Posterior vena cava (tissue), 2 donors: ENCODE measurements at places on chromosomes 7 and 10.

- DNase-seq: no peak
These were observed 134.4 kb downstream of the SH3PXD2A start for GRCh38 chr10:103720964-103721335.

- DNase-seq: no peak
These were observed 155.9 kb upstream of the SLC13A1 start for GRCh38 chr7:123355576-123356190.

- no peak for DNase-seq
These were observed 11.0 kb downstream of the MAT1A start for GRCh38 chr10:80278480-80278879.

DNA sequence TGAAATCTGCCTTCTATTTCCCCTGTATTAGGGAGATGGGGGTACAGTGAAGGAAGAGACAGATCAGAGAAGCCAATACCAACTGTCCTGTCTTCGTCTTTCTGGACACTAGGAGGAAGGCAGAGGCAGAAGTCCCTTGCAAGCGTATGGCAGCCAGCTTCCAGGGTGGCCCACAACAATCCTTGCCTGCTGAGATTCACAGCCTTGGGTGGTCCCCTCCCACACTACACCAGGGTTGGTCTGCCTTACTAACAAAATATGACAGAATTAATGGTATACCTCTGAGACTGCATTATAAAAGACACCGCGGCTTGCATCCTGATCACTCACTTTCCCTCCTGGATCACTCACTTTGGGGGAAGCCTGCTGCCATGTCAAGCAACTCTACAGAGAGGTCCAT lies 90.4 kb downstream of the IDE start:
- no peak for DNase-seq

GRCh38 chr7:9621927-9622326 lies 1188.5 kb downstream of the NXPH1 start:
- no peak for DNase-seq

DNA sequence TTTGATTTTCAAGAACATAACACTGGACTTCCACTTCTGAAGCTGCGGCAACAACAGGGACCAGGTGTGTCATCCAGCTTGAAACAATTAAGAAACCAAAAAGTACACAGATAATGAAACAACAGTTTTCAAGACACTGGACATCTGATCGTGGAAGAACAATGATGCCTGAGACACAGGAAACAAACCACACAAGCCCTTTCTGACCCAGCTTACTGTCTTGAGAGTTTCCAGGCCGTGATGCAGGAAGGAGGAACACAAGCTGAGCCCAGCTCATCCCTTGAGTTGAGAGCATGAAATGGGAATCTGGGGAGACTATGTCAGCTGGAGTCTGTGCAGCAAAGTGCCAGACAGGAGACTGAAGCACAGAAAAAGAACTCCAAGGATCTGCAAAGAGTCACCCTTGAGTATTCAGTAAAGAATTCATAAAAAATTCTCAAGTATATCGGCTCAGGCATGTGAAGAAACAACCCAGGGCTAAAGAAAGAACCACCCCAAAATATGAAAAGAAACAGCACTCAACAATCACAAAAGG lies 91.6 kb downstream of the RNF32 start:
- no peak for DNase-seq

- DNase-seq: no peak
These were observed 125.8 kb downstream of the DOCK4 start for GRCh38 chr7:112080441-112080840.

DNA sequence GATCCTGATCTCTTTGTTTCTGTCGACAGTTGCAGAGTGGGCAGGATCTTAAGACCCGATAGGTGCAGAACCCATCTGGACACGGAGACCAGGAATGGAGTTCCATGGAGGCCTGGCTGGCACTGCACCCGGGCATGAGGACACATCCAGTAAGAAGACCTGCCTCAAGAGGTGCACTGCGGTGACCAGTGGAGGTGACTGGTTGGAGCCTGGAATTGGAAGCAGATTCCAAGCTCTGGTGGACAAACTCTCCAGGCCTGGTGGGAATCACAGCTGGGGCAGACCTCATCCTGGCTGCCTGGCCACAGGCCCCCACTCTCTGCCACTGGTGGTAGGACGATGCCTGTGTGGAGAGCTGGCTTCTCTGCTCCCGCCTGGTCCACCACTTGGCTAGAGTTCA lies 31.0 kb downstream of the ZNF775 start:
- no peak for DNase-seq

- DNase-seq: no peak
These were observed 9.9 kb downstream of the HABP2 start for GRCh38 chr10:113562704-113563103.

DNA sequence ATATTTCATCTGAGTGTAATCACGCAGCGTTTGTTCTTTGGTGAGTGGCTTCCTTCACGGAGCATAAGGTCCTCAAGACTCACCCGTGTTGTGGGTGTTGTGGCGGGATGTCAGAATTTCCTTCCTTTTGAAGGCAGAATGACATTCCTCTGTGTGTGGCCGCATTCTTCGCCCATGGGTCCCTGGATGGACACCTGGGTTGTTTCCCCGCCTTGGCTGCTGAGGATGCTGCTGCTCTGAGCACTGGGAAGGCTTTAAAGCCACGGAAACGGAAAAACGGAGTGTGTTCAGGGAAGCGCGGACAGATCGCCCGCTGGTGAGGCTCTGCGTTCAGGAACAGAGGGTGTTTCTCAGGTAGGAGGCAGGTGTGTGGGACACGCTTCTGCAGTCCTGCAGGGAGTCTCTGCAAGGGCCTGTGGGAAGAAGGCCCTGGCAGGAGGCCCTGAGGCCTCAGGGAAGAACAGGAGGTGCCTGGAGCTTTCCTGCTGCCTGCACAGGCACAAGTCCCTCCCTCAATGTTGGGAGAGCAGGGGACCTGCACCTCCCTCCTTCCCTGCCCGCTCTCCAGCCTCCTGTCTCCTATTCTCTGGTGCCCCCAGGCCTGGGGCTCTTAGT lies 35.7 kb upstream of the SHH start:
- peak; percentile 55 for DNase-seq

- DNase-seq: no peak
These were observed 71.9 kb downstream of the FAM13C start for GRCh38 chr10:59290448-59290847.

- DNase-seq: no peak
These were observed 86.9 kb downstream of the EXOC4 start for GRCh38 chr7:133339772-133340171.

GRCh38 chr10:130180416-130180815 lies 44.2 kb downstream of the GLRX3 start:
- no peak for DNase-seq

DNA sequence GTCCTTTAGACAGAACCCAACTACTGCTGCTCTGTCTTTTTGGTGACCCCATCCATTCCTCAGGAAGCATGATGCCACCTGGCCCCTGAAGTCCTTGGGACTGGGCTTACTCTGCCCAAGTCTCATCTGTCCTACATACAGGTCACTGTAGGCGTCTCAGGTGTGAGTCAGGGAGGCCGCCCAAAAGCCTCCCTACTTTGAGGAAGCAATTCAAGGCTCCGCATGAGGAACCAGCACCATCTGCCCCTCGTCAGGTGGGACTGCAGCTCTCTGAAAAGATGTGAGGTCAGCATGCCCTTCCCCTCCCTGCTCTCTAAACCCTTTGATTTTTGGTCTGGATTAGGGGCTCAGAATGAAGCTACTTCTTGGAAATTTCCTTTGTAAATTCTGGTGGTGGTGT lies 354.8 kb downstream of the CXCL12 start:
- DNase-seq: no peak

GRCh38 chr10:25508112-25508815 lies 333.5 kb downstream of the GPR158 start:
- DNase-seq: no peak

DNA sequence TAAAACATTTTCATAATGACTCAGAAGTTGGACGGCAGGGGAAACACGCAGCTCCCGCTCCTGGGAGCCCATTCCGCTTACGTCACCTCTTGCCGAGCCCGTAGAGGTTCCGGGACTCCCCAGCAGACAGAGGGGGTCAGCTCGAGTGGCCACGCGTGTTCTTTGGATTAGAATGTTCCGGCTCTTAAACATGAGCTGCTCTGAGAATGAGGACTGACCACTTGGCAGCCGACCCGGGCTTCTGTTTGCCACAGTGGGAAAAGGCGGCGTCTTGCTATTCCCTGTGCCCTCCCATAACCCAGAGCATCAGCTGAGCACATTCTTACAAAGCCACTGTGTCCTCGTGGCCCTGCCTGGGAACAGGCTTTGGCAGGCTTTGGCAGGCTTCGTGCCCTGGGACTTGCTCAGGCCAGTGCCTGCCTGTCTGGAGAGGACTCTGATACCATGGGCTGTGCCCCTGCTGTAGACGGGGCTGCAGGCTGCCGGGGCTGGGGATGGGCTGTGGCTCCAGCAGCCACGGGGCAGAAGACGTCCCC lies 40.1 kb downstream of the PFKP start:
- peak; percentile 95 for DNase-seq

DNA sequence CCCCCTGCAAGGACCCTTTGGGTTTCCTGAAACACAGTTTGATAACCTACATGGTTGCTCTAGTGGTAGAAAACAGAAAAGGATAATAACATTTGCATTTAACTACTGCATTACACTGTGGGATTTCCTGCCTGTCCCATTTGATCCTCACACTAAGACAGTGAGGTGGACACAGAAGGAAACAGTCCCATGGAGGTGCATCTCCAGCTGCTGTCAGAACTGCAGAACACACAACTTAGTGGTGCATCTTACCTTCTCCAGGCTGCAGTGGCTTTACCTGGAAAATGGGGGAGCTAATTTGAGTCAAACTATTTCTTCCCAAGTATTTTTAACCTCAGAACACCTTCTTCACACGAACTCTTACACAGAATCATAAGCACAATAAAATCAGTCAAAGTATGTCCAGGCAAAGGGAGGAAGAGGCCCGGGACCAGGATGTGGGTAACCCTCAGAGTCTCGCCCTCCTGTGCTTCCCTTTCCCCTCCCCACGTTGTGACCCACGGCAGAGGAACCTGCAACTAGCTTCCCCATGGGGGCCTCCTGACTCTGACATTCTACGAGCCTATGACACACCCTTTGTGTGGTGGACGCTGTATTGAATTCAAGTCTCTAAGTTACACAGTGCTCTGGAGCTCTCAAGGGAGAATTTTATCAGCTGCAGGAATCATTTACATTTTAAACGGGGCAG lies 33.7 kb downstream of the SCRN1 start:
- no peak for DNase-seq

GRCh38 chr10:49141541-49142332 lies 7.9 kb upstream of the FAM170B start:
- DNase-seq: no peak

DNA sequence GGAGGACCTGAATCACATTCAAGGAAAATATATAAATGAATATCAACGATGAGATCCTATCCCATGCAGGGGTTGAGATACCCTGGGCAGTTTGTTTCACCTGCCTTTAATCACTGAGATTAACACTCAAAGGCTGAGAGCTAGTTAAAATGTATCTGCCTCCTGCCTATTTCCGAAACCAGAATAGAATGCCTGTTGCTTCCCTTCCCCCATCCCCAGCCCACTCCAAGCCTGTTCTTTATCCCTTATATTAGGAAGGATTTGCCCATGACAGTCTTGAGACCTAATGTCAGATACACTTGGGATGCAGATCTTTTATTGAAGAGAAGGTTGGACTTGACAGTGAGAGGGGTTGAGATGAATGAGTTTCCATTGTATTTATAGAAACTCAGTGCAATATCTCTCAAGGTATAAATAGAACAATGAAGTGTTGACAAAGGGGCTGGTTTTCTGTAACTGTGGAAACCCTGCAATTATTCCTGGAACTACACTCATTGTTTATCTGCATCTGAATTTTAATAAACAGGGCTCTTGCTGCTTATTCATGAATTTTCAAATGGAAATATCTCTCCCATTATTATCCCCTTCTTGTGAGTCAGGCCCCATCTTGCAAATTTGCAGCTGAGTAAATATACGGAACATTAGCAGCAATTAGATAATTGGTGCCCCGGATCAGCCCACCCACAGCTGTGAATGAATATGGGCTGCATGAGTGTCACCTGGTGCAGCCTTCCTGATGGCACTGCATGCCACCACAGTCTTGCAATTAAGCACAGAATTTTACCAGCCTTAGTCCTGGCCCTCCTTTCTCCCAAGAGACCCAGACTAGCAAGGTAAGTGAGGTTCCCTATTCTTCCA lies 66.7 kb downstream of the SORCS3 start:
- no peak for DNase-seq

GRCh38 chr7:131488361-131488760 lies 68.1 kb downstream of the PODXL start:
- DNase-seq: no peak

DNA sequence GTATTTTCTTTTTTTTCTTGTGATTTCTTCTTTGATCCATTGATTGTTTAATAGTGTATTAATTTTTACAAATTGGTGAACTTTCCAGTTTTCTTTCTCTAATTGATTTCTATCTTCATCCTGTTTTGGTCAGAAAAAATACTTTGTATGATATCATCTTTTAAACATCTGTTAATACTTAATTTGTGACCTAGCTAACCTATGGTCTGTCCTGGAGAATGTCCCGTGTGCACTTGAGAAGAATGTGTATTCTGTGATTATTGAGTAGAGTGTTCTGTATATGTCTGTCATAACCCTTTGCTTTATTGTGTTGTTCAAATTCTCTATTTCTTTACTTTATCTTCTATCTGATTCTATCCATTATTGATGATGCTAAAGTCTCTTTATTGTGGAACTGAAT lies 65.8 kb upstream of the ZEB1 start:
- no peak for DNase-seq

GRCh38 chr10:73262105-73262730 lies 9.8 kb upstream of the MRPS16 start:
- no peak for DNase-seq

DNA sequence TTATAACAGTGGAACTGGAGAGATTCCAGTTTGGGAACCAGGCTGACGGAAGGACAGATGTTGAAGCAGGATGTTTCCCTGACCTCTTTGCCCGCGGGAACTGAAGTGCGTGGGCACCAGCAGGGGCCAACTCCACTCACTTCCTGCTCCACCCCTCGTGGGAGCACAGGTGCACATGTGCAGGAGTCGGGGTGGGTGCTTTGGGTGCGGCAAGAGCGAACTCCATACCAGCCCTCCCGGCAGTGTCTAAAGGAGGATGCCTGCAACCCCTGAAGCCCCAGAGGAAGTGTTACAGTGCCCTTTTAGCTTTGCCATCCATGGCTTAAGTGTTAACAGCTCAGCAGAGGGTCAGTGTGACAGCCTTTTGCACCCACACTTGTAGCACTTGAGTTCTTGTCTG lies 27.4 kb upstream of the UBE3C start:
- DNase-seq: peak; percentile 58

DNA sequence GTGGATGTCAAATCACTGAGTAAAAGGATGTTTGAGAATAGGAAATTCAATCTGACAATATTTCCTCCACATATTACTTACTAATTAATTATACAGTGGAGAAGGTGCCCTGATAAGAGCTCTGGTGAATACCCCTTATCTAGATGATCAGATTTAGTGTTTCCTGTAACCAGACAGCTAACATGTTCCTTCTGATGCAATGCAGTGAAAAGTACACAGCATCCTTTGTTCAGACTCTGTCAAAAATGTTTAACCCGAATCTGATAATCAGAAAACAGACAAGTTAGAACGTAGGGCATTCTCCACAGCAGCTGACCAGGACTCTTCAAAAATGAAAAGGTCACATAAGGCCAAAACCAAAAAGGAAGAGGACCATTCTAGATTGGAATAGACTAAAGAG lies 46.2 kb downstream of the WDR11 start:
- no peak for DNase-seq

GRCh38 chr7:20385126-20385525 lies 54.4 kb downstream of the ITGB8 start:
- DNase-seq: no peak
